ENCODE measurements at places on chromosomes 2 and 18.

DNA sequence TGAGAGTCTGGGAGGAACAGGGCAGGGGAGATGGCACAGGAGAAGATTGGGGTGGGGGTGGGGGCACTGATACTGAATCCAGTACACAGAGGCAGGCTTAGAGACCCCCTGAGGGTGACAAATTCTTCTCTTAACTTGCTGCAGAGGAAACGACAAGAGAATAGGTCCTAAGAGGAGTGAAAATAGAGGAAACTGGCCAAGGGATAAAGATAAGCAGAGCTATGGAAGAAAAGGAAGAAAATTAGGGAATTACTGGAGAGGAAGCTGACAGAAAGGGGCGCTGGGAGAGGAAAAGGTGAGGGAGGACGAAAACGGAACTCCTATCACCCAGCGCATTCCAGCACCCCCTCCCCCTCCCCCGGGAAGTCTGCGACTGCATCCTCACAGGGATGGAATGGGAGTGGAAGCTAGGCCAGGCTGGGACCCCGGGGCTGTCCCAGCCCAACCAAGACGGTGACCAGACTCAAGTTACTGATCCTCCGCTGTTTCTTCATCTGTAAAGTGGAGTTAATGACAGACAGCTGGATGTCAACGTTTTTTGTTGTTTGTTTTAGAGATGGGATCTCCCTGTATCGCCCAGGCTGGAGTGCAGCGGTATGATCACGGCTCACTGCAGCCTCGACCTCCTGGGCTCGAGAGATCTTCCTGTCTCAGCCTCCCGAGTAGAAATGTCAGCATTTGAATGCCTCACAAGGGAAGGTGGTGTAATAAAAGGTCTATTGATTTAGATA is 2.6 kb upstream of the EMX1 start:
- DNase-seq = no peak

DNA sequence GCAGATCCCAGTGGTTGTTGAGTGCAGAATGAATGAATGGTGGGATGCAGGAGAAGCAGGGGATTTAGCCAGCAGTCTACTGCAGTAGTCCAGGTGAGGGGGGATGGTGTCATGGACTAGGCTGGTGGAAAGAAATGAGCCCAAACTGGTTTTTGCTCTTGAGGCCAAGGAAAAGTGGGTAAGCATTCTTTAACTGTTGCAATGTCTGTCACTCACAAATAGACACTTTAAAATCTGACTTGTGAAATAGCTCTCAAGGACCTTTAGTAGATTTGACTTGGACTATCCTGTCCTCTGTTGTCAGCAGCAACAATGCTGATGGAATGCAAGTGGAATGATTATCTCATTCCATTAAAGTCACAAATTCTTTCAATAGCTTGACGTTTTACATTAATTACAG is 37.5 kb upstream of the STK17B start:
- DNase-seq = no peak

- no peak for DNase-seq
Observed at GRCh38 chr2:37599688-37600525, 71.5 kb downstream of the CDC42EP3 start.

DNA sequence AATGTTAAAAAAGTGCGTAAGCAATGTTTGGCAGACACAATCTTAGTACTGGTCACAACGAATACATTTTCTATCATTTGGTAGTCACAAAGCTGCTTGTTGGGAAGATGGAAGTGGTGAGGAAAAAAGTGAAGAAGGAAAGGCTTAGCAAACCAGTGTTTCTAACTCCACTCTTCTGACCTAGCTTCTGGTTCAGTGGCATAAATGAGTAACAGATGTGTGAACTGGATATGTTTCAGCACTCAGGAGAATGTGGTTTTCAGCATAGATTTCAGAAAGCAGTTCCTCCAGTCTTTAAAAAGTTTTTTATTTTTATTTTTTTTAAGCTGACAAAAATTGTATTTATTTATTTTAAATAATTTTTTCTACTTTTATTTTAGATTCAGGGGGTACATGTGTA is 357.1 kb downstream of the CPS1 start:
- DNase-seq = no peak
